ENCODE measurements at places on chromosomes 11 and 22.

- no peak for DNase-seq
Observed at GRCh38 chr22:40922484-40923303, 28.5 kb upstream of the RBX1 start.

- no peak for DNase-seq
Observed at GRCh38 chr11:85694385-85694980, 8.5 kb upstream of the CCDC89 start.

GRCh38 chr11:32033491-32033890 is 57.4 kb upstream of the RCN1 start:
- DNase-seq: no peak

DNA sequence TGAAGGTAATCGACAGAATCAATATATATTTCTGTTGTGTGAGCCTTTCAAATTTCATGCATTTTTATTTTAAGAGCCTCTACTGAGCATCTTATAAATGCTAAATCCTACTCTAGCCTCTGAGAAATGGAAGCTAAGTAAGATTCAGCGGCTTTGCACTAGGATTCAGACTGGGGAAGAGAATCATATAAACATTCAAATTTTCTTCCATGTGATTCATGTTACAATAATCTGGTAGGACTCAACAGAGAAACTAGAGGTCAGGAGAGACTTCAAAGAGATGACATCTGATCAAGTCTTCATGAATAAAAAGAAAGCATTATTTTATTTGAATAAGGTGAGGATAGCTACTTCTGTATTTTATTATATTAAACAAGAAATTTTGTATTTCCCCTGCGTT is 538.9 kb downstream of the DLG2 start:
- DNase-seq: no peak

- DNase-seq: no peak
Observed at GRCh38 chr11:111736621-111737443, 29.4 kb downstream of the PPP2R1B start.

DNA sequence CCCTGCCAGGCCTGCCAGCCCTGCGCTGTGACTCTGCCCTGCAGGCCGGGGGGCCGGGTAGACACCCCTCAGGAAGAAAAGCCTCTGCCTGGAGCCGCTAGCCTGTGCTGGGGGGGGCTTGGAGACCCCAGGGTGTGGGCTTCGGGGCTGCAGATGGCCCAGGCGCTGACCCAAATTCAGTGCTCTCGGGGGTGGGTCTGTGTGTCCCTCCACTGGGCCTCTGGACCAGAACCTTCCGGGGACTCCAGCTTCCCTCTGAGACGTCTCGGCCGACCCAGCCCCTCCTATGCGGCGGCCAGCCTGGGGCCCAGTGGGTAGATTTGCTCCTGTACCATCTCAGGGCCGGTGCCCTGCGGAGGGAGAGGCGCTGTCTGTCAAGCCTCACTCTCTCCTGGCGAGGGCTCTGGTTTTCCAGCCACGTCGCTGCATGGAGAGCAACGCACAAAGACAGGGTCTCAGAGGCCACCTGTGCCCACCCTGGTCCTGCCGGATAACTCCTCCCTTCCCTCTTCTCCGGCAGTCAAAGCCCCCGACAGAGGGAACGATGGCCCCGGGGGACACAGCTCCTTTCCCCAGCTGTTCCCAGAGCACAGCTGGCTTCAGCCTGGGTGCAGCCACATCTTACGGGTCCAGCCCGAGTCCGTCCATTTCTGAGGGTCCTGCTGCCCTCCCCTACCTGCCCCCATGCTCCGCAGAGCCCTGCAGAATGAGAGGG is 40.1 kb upstream of the TOLLIP start:
- DNase-seq: no peak

DNA sequence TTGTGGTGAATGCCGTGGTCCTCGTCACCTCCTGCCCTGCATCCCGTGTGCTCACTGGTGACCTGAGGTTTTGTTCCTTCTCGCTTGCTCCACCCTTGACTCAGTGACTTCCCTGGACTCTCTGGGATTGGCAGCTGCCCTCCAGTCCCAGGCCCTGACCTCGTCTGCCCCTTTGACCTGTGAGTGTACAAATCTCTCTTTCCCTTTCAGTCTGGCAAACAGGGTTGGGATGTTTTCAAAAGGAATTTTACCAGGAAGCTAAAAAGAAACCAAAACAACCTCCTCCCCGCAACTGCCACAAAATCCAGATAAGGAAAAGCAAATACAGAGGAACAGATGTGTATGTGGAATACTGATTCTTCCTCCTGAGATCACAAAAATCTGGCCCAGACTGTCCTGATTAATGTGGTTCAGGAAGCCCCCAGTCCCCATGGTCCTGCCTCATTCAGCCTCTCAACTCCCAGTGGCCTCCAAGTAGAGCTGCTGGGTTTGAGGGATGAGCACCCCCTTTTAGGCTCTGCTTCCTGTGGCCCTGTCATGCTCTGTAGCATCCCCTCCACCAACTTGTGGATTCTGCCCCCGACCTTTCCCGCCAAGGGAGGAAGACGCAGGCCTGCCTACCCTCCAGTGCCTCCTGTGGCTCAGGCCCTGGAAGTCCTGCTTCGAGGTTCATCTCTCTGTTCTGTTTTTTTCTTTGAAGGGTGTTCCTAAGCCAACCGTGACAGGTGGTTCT is 15.2 kb downstream of the ROBO4 start:
- no peak for DNase-seq

DNA sequence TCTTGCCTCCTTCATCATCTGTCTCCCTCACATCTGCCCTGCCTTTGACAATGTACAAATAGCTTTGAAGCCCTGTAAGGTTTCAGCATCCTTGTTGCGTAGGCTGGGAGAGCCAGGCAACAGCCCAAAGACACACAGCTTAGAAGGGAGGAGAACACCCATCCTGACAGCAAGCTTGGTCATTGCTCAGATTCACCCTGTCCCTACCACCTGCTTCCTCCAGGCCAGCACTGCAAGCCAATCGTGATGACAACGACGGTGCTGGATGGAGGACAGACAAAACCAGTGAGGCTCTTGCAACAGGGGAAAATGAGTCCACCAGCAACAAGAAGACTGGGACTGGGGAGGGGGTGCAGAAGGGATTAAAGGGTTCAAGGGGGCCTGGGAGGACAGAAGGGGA is 32.9 kb upstream of the CD5 start:
- no peak for DNase-seq

- no peak for DNase-seq
Observed at GRCh38 chr11:10645212-10645795, 48.3 kb downstream of the IRAG1 start.

- DNase-seq: no peak
Observed at GRCh38 chr11:21321072-21321471, 651.7 kb downstream of the NELL1 start.

DNA sequence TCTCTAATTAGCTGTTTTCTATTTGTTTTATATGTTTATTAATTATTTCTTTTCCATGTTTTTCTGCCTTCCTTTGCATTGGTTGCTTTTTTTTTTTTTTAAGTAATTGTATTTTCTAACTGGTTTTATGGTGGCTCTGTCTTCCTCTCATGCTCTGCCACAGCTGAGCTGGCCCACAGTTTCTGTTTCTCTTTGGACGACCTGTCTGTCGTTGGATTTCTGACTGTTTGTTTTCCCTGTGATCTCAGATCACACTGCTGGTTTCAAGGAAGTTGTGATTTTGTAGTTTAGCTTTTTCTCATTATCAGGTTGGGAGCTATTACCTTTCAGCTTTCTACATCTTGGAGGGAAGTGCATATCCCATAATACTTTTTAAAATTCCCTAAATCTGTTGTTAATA is 15.9 kb upstream of the OR6M1 start:
- DNase-seq: no peak

DNA sequence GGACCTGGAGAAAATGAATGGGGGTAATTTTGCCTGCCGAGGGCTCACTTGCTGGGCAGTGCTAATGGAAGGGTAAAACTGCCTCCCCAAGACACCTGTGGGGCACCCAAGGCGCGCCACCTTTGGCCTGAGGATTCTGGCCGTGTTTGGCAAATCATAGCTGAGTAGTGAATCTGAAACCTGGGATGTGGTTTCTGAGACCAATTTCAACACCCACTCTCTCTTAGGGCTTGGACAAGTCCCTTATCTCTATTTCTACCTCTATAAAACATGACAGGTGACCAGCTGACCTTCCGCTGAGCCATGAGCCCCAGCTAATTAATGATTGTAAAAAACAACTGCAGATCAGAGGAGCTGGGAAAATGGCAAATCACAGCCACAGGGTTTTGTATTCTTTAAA is 1.5 kb upstream of the PACSIN3 start:
- DNase-seq: no peak

DNA sequence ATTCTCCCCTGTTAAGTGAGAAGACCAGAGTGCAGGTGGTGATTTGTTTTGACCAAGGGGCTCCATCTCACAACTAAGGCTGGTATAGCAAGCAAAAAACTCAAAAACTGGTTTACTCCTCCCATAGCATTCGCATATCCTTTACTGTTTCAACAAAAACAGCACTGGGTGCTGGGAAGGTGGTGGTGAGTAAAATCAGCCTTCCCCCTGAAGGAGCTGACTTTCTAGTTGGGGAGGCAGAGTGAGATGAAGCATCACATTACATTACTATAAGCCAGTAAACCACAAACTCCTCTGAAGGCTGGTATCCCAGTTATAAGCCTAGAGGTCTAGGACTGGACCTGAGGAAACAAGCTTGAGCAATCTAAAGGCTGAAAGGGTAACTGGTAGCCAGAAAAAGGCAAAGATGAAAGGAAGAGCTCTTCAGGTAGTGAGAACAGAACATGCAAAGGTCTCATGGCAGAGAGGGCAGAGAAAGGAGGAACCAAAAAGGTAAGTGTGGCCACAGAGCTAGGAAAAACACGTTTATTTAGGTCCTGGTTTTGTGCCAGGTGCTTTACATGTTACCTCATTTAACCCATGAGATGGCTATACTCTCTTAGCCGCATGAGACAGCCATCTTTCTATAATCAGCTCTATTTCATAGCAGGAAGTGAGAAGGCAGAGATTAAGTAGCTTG is 22.3 kb downstream of the TMEM123 start:
- no peak for DNase-seq

DNA sequence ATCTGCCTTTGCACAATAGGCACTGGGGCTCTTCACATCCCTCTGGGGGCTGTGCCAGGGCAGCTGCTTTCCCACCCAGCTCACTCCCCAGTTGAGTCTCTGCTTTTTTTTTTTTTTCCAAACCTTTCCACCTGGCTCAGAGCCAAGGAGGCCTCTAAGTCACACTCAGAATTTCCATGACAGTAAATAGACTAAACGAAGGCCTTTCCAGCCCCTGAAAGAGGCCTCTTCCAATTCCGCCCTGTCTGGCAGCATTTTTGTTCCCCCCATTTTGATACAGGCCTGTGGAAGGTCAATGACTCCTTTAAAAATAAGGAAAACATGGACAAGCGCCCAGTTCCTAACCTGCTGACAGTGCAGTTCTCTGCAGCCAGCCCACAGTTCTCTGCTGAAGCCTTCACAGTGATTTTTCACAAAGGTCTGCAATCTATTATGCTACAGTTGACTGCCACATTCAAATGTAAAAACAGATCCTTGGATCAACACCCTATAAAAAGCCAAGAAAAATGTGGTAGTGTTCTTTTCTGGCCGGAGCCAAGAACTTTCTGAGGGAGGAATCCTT is 107.5 kb upstream of the SESN3 start:
- no peak for DNase-seq

DNA sequence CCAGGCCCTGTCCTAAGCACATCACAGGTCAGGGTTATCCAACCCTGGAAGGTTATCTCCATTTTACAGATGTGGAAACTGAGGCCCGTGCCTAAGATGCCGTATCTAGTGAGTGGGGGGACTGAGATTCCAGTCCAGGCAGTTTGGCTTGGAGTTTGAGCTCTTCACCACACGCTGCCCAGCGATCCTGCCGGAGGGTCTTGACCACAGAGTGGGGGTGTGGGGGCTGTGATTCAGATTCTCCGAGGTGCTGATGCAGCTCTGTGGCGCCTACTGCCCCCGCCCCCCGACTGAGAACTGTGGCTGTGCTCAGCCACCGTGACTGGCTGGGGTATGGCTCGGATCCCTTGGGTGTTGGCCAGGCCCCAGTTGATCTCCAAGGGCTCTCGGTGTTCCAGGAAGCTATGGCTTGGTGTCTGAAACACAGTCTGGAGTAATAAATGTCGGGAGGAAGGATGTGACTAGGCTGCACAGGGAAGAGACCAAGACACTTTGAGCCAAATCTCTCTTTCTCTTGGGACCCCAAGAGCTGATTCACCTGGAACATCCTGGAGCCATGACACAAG is 60.6 kb upstream of the RASD2 start:
- DNase-seq: no peak

- no peak for DNase-seq
Observed at GRCh38 chr11:122632181-122632824, 23.2 kb upstream of the UBASH3B start.

DNA sequence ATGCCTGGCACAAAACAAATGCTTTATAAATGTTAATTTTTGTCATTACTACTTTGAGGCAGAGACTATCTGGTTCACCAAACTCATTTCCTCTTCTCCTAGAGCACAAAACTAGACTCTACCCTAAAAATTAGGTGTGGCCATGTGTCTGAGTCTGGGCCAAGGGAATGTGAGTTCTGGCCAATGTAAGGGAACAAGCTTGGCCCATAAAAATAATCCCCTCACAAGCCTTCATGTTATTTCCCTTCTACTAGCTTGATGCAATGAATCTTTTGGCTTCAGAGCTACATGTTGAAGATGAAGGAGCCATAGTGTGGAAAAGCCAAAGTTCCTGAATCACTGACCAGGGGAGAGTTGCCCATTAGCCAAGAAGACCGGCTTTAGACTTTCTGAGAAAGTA is 406.5 kb upstream of the CCDC90B start:
- no peak for DNase-seq

GRCh38 chr11:77377734-77378133 is 76.2 kb upstream of the GDPD4 start:
- DNase-seq: no peak

DNA sequence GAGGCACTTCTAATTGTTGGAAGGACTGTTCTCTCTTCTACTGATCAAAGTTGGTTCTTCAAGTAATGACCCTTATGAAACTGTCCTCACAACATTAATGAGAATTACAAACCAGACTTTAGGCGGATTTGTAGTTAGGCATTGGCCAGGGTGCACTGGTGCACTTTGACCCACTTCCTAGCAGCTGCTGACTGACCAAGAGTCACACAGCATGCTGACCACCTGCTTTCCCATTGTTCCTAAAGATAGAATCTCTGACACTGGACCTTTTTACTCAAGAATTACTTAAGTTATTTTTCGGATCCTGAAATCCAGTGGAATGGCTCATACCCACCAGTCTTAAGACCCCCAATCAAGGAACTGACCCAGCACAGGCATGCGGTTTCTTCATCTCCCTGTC is 264.0 kb downstream of the ST3GAL4 start:
- no peak for DNase-seq

DNA sequence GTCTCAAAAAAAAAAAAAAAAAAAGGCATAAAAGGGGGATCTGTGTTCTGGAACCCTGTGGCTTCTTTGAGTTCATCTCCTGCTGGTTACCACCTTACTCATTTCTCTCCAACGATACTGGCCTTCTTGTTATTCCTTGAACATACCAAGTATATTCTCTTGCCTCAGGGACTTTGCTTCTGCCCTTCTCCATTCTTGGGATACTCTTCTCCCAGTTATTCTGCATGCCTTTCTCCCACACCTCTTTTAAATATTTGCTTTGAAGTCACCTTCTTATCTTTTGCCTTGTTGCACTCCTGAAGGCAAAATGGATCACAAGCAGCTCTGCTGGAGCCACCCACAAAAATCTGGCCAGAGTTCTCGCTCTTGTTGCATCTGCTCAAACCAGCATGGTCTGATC is 76.0 kb upstream of the RRM1 start:
- no peak for DNase-seq

All from stimulated activated CD8-positive, alpha-beta memory T cell treated with anti-CD3 and anti-CD28 coated beads, Interleukin-7, amount 100 ng/mL, for 4 hours (primary cell).